Stimulated activated CD4-positive, alpha-beta T cell treated with anti-CD3 and anti-CD28 coated beads, Interleukin-2, amount 100 ng/mL, for 48 hours (primary cell): ENCODE measurements at places on chromosomes 1 and 21.
A peak's percentile ranks its signal among the peaks of the same experiment; 100 is the strongest.

GRCh38 chr1:183567584-183567983 is 22.7 kb downstream of the NCF2 start:
- DNase-seq: no peak

DNA sequence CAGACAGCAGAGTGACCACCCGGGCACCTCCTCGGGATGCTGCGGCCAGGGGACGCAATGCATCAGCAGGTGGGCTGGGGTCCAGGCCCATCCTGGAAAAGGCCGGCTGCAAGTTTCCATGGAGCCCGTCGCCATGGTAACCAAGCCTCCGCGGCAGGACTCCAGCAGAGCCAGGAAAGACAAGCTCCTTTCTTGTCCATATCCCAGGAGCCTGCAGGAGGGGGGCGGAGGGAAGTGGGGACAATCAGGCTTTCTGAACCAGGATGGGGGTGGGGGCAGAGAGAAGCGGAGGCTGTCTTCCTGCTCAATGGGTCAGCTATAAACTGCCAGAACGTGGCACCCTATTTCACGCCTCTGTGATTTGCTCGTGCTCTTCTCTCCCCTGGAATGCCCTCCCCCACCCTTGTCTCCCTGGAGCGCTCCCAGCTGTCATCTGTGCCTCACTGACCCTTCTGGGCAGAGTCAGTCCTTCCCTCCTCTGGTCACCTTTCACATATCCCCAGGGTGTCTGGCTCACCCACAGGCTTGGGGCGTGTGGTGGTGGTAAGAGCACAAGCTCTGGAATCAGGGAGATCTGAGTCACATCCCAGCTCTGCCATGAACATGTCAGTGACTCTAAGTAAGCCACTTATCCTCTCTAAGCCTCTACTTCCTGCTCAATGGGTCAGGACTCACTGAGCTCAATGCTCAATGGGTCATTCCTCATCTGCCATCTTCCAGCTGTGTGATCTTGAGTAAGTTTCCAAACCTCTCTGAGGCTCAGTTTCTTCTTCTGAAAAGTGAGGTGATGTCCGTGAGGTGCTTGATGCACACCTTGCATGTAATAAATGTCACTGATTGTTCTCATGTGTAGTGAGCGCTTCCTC is 58.9 kb upstream of the LAPTM5 start:
- no peak for DNase-seq

DNA sequence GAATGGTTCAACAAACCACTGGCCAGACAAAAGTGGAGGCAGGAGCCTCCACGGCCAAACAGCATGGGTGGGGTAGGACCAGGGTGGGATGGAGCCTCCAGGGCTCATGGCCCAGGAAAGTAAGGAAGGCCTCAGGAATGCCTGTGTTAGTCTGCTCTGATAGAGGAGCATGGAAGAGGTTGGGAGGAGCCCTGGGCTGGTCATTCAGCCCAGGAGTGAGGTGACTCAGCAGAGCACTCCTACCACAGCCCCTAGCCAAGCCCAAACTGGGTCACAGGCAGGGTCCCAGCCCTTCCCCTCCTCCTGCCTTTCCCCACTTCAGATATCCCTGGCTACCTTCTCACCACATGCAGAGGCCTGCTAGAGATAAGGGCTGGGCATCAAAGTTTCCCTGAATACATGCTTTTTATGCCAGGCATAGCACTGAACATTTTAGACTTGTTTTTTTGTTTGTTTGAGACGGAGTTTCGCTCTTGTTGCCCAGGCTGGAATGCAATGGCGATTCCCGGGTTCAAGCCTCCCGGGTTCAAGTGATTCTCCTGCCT is 3.1 kb upstream of the SHISA4 start:
- no peak for DNase-seq

DNA sequence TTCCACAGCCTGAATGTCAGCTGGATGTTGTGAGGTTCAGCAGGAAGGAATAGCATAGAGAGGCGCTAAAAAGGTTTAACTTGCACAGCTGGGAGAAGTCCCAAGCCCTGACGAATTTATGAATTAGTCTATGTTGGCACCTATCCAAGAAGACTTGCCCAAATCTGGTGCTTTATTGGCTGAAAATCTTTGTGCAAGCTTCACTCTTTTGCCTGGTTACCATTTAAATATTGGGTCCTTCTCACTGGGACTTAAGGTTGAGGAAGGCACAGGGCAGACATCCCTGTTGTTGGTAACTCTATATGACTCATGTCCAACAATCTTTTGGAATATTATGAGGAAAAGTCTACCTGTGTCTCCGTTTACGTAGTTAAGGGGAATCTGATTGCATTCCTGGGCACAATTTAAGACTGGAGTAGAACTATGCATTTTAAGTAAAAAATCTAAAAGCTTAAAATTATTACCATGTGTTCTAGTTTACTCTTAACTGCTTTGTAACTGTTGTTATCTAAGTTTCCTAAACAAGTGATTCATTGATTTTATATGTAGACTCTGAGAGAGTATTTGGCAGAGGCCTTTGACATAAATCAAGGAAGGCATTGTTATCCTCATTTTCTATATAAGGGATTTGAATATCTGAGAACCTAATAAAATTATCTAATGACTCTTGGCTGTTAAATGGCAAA is 181.7 kb upstream of the DPYD start:
- no peak for DNase-seq

- no peak for DNase-seq
These were observed 41.9 kb downstream of the LUZP1 start for GRCh38 chr1:23126801-23127200.

- DNase-seq: peak; percentile 2
These were observed 5.3 kb upstream of the MROH9 start for GRCh38 chr1:170929835-170930554.

DNA sequence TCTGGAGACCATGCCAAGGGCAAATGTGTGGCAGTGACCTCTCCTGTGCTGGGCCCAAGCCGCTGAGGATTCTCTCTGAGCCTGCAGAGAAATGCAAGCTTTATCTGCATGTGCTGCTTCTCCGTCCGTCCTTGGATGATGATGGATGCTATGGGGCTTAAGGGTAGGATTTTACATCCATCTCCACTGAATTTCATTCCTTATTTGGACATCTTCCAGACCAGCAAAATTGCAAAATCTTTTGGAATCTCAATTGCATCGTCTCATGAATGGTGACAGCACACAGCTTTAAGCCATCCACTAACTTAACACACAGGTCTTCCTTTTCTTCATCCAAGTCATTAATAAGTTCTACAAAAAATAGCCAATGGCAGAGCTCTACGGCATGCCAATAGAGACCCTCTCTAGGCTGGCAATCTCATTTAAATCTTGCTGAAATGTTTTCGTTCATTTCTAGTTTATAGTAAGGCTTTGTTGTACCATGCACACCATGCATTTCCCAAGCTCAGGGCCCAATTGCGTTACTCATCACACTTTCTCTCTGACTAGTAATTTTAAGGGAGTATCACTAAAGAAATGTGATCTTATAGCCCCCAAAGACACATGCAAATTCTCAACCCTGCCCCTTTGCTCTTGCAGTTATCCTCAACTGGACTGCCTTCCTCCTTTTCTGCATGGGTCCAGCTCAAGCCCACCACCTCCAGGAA is 11.1 kb downstream of the BATF3 start:
- no peak for DNase-seq

DNA sequence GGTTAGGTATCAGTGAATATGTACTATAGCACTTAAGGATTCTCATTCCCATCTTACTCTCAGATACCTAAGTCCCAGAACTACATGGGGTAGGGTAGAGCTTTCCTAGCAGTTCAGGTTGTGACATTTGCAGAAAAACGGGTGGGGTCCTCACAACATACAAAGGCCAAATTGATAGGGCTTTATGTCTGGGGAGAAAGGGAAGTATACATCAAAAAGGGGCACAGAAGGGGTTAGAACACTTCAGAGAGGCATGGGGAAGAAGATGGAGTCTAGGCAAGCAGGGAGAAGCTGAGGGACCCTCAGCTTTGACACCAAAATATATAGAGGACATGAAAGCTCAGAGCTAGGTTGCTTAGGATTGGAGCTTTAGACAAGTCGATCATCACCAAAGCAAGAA is 3.6 kb downstream of the UROD start:
- DNase-seq: no peak

- DNase-seq: no peak
These were observed 199.6 kb downstream of the LTN1 start for GRCh38 chr21:28793043-28793442.

GRCh38 chr1:104830534-104830933 is 1080.8 kb downstream of the AMY1C start:
- DNase-seq: no peak

DNA sequence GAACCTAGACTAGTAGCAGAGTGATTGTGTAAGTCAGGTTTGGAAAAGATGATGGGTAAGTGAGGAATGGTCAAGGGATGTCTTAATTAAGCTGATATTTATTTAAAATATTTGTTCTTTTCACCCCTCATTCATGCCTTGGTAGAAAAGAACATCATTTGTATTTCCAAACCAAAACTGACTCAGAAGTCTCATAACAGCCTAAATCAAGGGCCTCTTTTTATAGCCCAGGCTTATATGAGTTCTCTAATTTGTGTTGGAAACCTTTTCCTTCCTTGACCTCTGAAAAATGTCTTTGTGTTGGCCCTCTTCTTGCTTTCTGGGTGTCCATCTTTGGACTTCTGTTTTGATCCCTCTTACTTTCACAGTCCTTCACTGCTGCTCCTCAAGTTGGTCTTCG is 1428.2 kb downstream of the MRPL39 start:
- DNase-seq: no peak

- DNase-seq: no peak
These were observed 295.0 kb downstream of the VAV3 start for GRCh38 chr1:107669996-107670395.

DNA sequence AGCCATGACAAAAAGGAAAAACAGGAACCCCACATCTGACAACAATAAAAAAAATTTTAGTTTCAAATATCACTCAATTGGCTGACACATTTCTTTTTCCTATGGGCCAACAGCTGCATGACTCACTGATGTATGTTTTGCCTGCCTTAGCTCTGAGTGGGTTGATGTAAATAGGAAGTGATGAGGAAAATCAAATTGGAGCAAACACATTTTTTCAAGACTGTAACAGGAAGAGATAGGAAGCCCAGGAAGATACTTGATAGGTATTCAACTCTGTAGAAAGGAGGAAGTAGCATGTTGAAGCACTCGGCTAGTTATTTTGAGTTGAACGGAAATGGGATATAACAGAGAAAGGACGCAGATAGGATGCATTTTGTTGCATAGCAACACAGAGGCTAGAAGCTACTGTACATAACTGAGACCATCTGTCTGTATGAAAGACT is 168.0 kb upstream of the NR5A2 start:
- DNase-seq: no peak

GRCh38 chr1:91613595-91613994 is 112.9 kb downstream of the CDC7 start:
- DNase-seq: no peak

DNA sequence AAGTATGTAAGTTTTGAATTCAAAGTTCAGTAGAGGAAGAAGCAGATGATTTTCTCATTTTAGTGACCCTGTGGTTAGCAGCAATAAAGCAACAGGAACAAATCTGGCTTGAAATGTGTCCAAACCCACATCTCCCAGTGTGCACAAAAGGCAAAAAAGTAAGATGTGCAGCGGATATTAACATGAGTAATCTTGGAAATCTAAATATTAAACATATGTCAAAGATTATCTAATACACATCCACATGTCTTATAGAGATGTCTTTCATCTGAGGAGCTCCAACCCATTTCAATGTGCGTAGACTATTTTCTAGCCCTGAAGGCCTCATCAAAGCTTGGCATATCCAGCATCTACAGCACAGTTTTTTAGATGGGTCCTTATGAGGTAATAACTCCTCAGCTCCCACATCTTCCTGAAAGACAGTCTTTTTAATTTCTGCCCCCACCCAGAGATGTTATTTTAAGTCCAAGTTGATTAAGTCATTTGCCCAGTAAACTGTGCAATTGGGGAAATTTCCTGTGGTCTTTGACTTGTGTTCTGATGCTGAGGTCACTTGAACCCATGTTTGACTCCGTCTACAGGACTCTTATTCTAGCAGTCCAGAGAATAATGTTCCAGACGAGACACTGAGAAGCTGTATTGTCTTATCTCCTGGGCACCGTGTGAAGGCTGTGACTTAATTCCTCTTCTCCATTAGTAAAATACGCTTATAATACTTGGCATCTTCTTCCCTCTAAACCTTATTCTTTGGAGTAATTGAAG is 73.7 kb downstream of the LMO4 start:
- DNase-seq: no peak

- no peak for DNase-seq
These were observed 380.7 kb downstream of the SEC16B start for GRCh38 chr1:177589166-177589565.

- DNase-seq: no peak
These were observed 2.2 kb upstream of the USP24 start for GRCh38 chr1:55217226-55217986.

DNA sequence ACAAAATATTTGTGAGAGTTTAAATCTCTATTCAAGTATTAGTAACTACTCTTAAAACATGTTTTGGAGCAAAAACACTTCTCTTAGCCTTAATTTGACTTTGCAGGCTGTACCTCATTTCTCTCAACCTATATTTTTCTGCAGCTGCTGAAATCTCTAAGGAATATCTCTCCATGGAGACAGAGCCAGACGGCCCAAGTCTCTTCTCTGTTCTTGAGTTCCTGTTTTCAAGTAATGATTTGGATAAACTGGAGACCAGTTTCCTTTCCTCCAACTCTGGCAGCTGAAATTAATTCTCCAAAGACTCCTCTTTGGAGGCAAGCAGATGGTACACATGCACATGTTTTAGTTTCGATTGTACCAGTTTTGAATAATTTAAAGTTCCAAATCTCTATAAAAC is 659.7 kb upstream of the NEGR1 start:
- DNase-seq: no peak

GRCh38 chr1:25875856-25876692 is 566 bp upstream of the PAQR7 start:
- peak; percentile 23 for DNase-seq

DNA sequence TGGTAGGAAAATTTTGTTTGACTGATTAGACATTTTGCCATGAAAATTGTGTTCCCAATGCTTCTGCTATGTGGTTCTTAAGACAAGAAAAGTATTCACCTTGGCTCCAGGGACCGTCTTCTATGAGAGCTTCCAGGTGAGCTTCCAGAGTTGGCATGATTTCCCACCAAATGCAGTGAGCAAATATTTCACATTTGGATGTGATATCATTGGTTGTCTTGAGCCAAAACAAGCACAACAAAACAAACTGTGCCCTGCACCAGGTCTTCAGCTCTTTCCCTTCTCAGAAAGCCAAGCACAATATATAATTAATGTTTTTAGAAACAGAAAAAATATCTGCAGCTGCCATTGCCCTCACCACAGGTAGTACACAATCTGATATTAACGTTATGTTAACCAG is 1009.0 kb downstream of the PLA2G4A start:
- DNase-seq: no peak

- no peak for DNase-seq
These were observed 3.7 kb downstream of the ADAMTS4 start for GRCh38 chr1:161195171-161195570.

DNA sequence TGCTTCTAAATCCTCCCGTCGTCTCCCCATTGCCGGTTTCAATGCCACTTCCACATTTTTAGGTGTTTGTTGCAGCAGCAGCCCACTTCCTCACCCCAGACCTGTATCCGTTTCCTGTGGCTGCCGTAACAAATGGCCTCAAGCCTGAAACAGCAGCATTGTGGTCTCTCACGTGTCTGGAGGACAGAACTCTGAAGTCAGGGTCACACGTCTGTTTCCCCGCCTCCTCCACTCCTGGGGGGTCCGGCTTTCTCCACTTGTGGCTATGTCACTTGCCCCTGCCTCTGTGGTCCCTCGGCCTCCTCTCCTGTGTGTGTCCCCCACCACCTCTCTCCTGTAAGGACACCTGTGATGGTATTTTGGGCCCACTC is 21.8 kb downstream of the TRPM2 start:
- DNase-seq: no peak

GRCh38 chr1:7616076-7616832 is 154.8 kb upstream of the VAMP3 start:
- peak; percentile 5 for DNase-seq
